ENCODE measurements at places on chromosomes 4 and X.
A peak's percentile ranks its signal among the peaks of the same experiment; 100 is the strongest.

DNA sequence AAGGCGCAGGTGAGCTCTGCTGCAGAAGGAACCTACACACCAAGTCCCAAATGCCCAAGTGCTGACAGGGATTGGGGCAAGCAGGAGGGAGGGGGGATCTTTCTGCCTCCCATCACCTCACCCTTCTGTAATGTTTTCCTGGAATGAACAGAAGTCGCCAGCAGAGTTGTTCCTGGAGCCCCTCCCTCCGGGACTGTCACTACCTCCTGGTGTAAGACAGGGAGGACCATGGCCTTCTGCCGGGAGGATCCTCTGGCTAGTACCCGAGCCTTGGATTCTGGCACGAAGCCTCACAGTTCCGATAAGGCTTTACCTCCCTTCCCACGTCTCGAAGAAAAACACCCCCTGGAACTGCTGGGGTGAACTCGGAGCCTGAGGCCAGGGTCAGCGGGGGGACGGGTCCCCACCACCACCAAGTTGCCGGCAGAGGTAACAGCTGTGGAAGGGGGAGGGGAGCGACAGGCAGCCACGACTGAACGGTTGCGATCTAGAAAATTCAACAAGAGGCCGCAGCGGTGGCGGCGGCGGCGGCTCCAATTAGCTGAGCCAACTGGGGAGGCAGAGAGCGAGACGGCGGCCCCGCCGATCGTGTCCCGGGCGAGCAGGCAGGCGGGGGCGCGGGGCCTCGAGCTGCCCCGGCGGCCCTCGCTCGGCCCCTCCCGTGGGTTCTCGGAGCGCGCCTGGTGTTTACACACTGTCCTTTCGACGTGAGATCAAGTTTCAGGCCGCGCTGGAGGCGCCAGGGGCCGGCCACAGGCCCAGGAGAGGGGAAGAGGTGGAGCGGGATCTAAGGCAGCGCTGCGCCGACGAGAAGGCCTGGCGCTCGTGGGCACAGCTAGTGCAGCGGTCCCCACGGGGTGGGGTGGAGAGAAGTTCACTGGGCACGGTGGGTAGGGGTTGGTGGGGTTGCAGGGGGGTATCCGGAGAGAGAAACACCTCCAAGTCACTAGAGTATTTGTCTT lies 53.7 kb upstream of the BCOR start:
- DNase-seq = no peak

DNA sequence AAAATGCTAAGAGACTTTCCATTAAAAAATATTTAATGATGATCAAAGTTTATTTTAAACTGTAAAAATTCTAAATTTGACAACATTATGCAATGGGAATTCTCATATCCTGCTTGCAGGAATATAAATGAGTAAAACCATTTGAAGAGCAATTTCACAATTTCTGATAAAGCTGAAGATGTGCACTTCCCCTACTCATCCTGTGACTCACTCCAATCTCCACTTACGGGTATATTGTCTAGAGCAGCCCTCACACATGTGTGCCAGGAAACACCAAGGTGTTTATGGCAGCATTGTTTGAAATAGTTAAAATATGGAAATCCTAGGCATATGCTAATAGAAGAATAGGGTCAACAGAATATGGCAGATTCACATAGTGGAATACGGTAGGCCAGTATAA lies 158.4 kb downstream of the PDHA2 start:
- DNase-seq = no peak

GRCh38 chr4:47359891-47360290 lies 103.6 kb downstream of the COMMD8 start:
- no peak for DNase-seq

GRCh38 chrX:116010939-116011338 lies 159.6 kb upstream of the AGTR2 start:
- DNase-seq = no peak

- no peak for DNase-seq
These were observed 28.7 kb upstream of the SMIM10L2A start for GRCh38 chrX:135393051-135393450.

- DNase-seq = no peak
These were observed 44.2 kb downstream of the CLCN3 start for GRCh38 chr4:169664615-169665014.

- no peak for DNase-seq
These were observed 58.2 kb upstream of the MSN start for GRCh38 chrX:65609237-65609636.

DNA sequence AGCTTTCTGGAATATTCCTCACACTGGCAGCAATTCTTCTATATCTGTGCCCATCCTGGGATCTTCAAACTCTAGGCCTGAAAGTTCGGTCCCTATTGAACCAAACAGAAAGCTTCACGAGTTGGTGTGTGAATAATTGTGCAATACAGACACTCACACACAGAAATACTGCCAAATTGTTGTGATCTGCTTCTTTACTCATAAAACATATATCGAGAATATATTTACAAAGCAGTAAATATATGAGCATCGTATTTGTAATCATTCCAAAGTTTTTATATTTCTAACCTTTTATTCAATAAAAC lies 56.6 kb upstream of the BEX4 start:
- DNase-seq = no peak

GRCh38 chr4:149980941-149981340 lies 97.3 kb upstream of the DCLK2 start:
- DNase-seq = peak; percentile 38

DNA sequence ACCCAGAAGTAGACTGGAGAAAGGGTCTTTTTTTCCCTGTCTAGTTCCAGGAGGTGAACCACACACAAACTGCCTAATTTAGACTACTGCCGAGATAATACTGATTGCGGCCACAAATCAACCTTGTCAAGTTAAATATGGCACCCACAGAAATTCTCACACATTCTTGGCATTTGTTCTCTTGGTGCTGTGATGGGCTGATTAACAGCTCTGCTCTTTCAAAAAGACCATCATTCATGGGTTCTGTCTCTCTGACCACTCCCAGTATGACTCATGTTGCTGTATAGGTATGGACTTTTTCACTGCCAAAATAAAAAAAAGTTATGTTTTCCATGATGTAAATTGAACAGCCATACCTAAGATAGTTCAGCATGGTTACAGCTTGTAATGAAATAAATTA lies 1003.5 kb upstream of the LCORL start:
- no peak for DNase-seq

GRCh38 chrX:155148724-155149537 lies 67.3 kb upstream of the VBP1 start:
- DNase-seq = no peak

DNA sequence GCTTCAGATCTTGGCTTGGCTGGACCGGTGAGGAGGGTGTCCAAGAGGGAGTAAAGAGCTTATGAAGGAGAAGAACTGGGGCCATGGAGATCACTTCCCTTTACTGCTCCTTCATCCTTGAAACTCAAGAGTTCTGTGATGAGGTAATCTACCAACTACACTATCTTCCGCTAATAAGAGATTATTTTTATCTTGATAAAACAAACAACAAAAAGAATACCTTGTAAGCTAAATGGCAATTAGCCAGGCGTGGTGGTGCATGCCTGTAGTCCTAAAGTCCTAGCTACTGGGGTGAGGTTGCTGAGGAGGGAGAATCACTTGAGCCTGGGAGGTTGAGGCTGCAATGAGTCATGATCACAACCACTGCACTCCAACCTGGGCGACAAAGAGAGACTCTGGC lies 47.4 kb downstream of the HAUS3 start:
- no peak for DNase-seq

- DNase-seq = no peak
These were observed 130.0 kb downstream of the CPZ start for GRCh38 chr4:8722556-8722955.

DNA sequence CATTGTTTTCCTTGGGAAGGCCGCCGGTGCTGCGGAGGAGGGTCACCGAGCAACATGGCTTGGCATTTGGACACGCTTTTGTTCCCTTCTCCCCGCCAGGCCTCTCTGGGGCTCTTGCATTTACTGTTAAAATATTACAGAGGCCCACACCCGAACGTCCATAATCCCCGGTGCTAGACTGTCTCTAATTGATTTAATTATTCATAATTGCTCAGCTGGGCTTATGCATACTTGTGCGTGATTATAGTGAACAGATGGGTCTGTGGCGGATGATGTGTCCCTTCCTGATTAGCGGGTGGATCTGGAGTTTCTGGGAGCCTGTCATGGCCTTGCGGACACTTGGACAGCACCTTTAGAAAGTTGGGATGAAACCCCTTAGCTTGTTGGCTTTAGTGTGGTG lies 100.2 kb upstream of the MSX1 start:
- DNase-seq = no peak

All from Panc1 (cell line).